ENCODE measurements at places on chromosomes 1 and 21. TPM values are rescaled to one million over a fixed set of nuclear protein-coding genes. Genes with fewer than 3 reads are reported as not detected.

The NUP210L gene
- 0.05 TPM for total RNA-seq

- DNase-seq, result no peak
Measured at GRCh38 chr1:222048094-222048595, 306.3 kb upstream of the DUSP10 start.

DNA sequence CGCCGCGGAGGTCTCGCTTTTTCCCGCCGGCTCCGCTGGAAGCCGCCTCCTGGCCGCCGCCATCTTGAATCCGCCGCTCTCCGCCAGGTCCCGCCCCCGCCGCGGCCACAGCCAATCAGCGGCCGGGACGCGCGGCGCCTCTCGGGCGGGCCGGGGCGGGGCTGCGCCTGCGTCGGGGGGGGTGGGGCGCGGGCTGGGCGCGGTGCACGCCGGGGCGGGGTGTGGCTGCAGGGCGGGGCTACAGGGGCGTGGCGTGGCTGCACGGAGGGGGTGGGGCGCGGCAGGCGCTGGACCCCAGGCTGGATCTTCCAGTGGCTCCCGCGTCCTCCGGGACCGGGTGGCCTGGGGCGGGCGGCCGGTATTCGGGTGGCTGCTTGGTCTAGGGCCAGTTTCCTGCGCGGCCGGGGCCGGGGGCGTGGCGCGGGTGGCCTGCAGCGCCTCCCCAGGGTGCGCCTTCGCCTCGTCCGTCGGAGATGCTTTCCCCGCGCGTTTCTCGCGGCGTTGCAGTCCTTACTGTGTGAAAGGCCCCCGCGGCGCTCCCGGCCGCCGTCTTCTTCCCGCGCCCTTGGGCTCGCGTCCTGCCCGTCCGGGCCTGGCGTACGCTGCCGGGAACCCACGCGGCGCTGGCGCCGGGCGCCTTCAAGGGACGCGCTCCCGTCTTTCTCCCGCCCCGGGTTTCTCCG, 575 bp downstream of the PCNT start:
- no peak for DNase-seq

The PBX1 gene
- total RNA-seq, result 2.0 TPM

GRCh38 chr21:39430457-39430856, 15.1 kb downstream of the LCA5L start:
- no peak for DNase-seq

GRCh38 chr1:214404571-214405213, 123.7 kb downstream of the SMYD2 start:
- DNase-seq, result no peak

GRCh38 chr1:178486100-178487069, 10.4 kb downstream of the CLEC20A start:
- no peak for DNase-seq

GRCh38 chr1:201311356-201312011, 28.2 kb downstream of the PKP1 start:
- no peak for DNase-seq

GRCh38 chr1:244941121-244941520, 76.8 kb upstream of the HNRNPU start:
- DNase-seq, result no peak

DNA sequence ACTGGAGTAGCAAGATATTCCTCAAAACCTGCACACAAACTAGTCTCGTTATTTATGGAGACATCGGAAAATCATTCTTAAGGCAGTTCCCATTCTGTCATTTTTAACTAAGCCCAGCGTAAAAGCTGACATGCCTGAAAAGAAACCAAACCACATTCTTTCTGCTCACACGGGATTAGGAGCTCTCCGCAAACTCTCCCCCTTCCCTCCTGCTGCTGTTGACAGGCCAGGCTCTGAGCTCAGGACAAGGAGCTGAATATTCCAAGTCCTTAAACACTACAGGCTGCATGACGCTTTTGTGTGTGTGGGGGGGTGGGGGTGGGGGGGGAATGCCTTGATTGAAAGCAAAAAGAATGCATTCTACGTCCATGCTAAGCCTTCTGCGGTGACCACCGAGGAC, 5.2 kb downstream of the OLIG1 start:
- DNase-seq, result no peak

The CELA2A gene
- total RNA-seq, result 0.72 TPM

- DNase-seq, result no peak
Measured at GRCh38 chr1:241839369-241839979, 8.5 kb upstream of the EXO1 start.

DNA sequence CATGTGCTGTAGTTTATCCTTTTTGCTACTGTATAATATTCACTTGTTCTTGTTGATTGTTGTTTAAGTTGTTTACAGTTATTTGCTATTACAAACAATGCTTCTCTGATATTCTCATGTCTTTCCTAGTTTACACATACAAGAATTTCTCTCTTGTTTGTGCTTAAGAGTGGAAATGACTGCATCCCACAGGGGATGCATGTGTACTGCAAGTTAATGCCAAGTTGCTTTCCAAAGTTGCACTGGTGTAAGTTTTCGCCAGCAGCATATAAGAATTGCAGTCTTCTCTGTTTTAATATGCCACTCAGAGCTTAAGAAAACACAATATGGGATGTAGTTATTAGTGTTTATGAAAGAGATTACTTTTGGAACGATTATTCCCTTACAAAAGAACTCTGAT, 97.7 kb downstream of the NEK7 start:
- DNase-seq, result no peak

- no peak for DNase-seq
Measured at GRCh38 chr1:204711103-204711946, 25.8 kb upstream of the LRRN2 start.

The CATSPERE gene
- 0.31 TPM for total RNA-seq

The CALML6 gene
- total RNA-seq, result 1.5 TPM

The S100A10 gene
- 1,621 TPM for total RNA-seq

The RBP7 gene
- 28.9 TPM for total RNA-seq

- DNase-seq, result no peak
Measured at GRCh38 chr1:194292966-194293365, 1106.6 kb upstream of the B3GALT2 start.

The C1orf115 gene
- 3.9 TPM for total RNA-seq

DNA sequence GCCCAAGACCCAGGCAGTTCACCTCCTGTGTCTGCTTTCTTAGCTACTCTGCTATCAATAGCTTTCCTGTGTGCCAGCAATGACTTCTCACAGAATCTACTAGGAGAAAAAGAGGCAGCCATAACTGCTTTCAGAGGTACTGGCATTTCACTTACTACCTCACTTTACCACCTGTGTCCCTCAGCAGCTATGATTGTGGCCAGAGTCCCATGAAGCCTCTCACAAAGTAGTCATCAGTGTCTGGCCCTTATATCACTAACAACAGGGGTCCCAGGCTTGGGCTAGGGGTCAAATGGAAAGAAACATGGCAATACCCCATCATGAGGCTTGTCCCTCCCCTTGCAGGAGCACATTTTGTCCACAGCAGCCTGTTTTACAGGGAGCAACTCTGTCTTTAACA, 62.7 kb upstream of the EPS8L3 start:
- no peak for DNase-seq

The KIF17 gene
- total RNA-seq, result 3.9 TPM

The TAS1R1 gene
- total RNA-seq, result not detected

DNA sequence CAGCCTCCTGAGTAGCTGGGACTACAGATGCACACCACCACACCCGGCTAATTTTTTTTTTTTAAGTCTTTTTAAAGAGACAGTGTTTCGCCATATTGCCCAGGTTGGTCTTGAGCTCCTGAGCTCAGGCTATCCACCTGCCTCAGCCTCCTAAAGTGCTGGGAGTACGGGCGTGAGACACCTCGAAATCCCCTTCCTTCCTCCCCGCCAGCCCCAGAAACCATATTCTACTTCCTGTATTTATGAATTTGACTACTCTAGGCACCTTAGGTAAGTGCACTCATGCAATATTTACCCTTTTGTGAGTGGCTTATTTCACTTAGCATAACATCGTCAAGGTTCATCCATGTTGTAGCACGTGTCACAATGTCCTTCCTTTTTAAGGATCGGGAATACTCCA, 6.9 kb upstream of the LRP8 start:
- no peak for DNase-seq

GRCh38 chr1:228899421-228899956, 164.2 kb downstream of the RHOU start:
- DNase-seq, result no peak

DNA sequence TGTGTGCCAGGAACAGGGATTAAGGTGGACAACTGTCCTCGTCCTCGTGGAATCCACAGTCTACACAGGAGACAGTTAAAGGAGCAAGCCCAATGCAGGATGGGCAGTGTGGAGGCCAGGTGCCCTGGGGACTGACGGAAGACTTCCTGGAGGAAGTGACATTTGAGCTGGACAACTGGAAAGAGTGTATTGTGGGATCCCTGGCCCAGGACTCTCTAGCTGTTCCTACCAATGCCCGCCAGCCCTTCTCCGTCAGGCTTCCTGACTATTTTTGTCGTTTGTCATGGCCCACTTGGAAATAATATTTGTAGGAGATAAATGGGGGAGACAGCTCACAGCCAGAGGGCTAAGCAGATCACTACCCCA, 235.3 kb downstream of the TOMM20 start:
- DNase-seq, result no peak

The ACP6 gene
- total RNA-seq, result 12.0 TPM

GRCh38 chr1:12059226-12059625, 3.9 kb upstream of the TNFRSF8 start:
- no peak for DNase-seq

DNA sequence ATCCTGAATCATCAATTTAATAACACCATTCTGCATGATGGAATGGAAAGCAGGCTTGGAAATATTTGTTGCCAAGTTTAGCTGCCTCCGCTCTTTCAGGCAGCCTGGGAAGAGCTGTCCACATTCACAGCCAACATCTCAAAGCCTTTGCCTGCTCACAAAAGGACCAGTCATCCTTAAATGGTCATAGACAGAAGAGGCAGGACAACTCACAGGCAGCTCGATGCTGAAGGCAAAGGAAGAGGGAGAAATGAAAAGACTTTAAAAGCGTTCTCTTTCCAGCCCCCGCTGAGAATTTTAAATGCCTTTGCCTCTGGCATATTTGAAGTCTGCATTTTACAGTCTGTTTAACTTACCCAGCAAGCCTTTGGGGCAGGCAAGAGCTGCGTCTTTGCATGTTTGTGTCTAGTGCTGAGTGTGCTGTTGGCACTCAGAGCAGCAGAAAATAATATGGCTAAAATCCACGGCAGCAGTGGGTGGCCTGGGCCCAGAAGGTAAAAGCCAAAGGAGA, 68.9 kb downstream of the NMNAT2 start:
- no peak for DNase-seq

DNA sequence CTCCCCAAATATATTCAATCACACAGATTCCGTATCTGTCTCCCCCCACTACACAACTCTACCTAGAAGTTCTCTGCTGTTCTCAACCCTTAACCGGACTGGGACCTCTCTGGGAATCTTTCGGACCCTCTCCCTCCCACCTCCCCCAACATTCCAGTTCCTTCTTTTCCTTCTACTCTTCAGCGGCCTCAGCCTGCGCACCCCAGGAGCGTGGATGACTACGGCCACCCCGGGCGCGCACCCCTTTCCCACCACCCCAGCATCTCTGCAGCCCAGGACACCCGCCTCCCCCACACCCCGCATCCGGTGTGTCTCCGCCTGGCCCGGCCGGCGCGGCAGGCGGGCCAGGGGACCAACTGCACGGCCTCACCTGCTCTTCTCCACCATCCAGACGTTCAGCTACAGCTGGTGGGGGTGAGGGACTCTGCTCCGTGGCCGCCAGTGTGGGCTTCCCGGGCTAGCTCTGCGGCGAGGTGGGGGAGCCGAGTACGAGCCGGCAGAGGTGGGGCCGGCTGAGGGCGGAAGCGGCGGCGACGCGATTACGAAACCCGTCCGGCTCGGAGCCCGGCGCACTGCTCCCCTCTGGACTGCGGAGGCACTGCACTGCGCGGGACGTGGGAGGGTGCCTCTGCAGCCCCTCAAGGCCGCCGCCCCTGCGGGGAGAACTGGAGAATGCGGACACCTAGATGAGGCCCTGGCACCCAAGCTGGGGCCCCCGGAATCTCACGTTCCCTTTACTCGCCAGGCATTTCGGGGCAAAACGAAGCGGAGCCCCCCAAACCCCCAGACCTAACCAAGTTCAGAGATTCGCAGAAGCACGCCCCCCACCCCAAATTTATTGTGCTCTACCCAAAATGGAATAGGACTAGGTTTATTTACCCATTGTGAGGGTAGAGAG, at the start of gene CDC42SE1:
TSS of gene CDC42SE1 (minus strand) at position 514 of the 898 bp plus-strand sequence. CDS start 3,892 bp downstream, outside the sequence.
- DNase-seq, result no peak

Data from Panc1 (cell line).